HFFc6 (cell line): ENCODE measurements at places on chromosomes 12 and 14. TPM values are rescaled to one million over a fixed set of nuclear protein-coding genes. Genes with fewer than 3 reads are reported as not detected.

Gene HOXC10
- total RNA-seq, result 0.27 to 1.3 TPM in 2 of 3 replicates, not detected in the other

Gene B4GALNT3
- not detected in 3 replicates for total RNA-seq

Gene ATG101
- 62.1 to 70.0 TPM (median 64.2 TPM) in 3 replicates for total RNA-seq

Gene TAS2R13
- 0.17 to 0.23 TPM in 2 of 3 replicates, not detected in the other for total RNA-seq

Gene MDGA2
- not detected in 3 replicates for total RNA-seq

Gene CEP83
- 6.4 to 8.8 TPM (median 6.6 TPM) in 3 replicates for total RNA-seq

Gene TAS2R31
- total RNA-seq, result 0.53 to 0.77 TPM (median 0.56 TPM) in 3 replicates

DNA sequence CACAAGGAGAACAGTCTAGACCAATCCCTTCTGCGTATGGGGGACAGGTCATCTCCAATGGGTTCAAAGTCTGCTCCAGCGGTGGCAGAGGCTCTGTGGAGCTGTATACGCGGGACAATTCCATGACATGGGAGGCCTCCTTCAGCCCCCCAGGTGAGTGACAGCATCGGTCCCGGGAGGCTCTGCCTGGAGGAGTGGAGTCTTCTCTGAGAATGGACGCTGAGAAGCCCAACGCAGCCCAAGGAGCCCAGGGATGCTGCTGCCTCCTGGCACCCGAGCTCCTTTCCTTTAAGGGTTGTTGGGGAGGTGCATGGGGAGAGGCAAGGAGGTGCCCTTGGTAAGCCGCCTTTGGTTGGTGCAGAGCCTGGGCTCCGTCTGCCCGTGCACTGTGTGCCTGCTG, 28.2 kb downstream of the ADGRD1 start:
- no peaks in the 10 kb centered on the region; the same call in 1 of the 2 replicates for H3K27me3 ChIP-seq
- no peaks in the 10 kb centered on the region for H3K4me1 ChIP-seq
- DNase-seq, result no peak

DNA sequence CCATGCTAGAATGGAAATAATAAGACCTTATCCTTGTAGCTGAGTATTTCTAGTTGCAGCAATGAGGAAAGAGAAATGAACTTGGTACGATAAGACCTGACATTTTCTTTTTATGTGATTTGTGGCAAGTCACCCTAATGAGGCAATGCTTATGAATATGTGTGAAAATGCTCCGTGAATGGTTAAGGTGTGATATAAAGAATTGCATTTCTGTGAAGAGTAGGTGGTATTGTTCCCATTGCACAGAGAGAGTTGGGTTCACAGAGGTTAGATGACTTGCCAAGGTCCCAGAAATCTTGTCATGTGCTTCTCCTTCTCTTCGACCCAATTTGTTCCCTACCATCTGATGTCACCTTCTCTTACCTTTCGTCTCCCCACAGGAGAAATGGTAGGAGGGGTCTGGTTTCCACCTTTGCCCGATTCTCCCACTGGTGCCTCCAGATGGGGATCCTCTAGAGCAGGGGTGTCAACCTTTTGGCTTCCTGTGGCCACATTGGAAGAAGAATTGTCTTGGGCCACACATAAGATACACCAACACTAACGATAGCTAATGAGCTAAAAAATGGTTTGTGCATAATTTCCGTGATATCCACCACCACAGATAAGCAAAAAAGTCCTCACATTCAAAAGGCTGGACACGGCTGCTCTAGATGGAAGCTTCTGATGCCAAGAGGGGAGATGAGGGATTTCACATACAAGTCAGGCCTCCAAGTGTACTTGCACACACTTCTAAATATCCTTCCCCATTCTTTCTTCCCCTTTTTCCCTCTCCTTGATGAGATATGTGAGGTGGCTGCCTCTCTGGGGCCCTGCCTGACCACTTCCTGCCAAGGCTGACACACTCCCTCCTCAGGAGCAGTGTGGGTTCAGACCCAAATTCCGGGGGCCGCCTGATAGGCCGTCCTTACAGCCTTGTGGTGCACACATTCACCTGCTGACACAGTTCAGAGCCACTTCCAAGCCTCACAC, 96.1 kb downstream of the PLXNC1 start:
- H3K27ac ChIP-seq, result no peak overlapping the region
- no peaks in the 10 kb centered on the region for H3K4me1 ChIP-seq
- DNase-seq, result no peak
- H3K36me3 ChIP-seq, result no peaks in the 10 kb centered on the region
- H3K4me3 ChIP-seq, result no peak overlapping the region

GRCh38 chr14:57246933-57247657, 21.6 kb downstream of the EXOC5 start:
- peaks cover 70% of the 10 kb centered on the region for H3K4me1 ChIP-seq
- H3K36me3 ChIP-seq, result peaks cover 36% of the 10 kb centered on the region
- H3K27me3 ChIP-seq, result no peaks in the 10 kb centered on the region
- H3K4me3 ChIP-seq, result peak overlapping the region; percentile 57
- H3K27ac ChIP-seq, result peak overlapping the region; percentile 80

DNA sequence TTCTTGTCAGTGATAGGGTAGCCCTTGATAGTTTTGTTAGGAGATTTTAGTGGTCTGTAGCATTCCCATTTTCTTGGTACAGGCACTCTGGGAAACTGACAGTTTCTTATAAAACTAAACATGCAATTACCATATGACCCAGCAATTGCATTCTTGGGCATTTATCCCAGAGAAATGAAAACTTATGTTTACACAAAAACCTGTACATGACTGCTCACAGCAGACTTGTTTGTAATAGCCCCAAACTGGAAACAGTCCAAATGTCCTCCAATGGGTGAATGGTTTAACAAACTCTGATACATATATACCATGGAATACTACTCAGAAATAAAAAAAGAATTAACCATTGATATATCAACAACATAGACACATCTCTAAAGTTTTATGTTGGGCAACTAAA, 75.5 kb downstream of the BORCS5 start:
- H3K36me3 ChIP-seq, result peaks cover 13% of the 10 kb centered on the region
- peaks cover 56% of the 10 kb centered on the region for H3K4me1 ChIP-seq
- H3K4me3 ChIP-seq, result no peak overlapping the region
- peak overlapping the region; percentile 23; the same call in 1 of the 2 replicates for H3K27ac ChIP-seq

DNA sequence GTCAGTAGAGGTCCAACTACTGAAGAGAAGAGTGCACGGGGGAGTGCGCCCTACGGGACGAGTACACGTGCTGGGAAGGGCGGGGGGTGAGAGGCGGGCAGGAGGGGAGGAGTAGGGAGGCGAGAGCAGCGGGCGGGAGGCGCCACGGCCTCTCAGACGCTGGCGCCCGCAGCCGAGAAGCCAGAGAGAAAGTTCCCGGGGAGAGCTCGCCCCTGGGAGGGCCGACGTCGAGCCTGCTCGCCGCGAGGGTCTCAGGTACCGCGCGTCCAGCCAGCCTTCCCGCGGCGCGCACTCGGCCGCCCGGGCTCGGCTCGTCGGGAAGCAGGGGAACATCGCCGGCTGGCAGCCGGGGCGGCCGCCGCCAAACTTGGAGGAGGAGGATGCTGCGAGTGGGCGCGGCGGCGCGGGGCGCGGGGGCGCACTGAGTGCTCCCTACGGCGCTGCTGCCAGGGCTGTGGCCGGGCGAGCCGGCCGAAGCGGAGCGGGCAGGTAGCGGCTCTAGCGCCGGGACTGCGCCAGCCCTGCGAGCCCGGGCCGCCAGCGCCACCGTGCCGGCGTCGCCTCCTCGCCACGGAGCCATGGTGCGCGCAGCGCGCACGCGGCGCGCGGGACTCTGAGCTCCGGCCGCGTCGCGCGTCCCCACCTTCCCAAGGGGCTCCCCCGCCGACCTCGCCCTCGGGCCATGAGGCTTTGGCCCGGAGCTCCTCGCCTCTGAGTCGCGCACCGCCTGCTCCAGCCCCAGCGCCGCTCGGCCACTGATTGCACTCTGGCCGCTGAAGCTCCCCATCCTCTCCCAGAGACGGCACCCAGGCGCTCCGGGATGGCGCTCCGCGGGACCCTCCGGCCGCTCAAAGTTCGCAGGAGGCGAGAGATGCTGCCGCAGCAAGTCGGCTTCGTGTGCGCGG, at the start of gene SLC24A4:
Gene SLC24A4, plus strand, starts transcription at position 155 of the 905 bp plus-strand sequence. Its CDS starts 666 bp downstream, at position 821.
- H3K27ac ChIP-seq, result no peak within 1 kb of the TSS
- H3K4me1 ChIP-seq, result no peaks in the 10 kb centered on the region
- no peak for DNase-seq
- no peak within 1 kb of the TSS for H3K4me3 ChIP-seq
- H3K27me3 ChIP-seq, result peaks cover 64% of the 10 kb centered on the region

- H3K27me3 ChIP-seq, result peaks cover 31% of the 10 kb centered on the region
- no peak for DNase-seq
- H3K4me3 ChIP-seq, result no peak overlapping the region
- H3K4me1 ChIP-seq, result no peaks in the 10 kb centered on the region; the same call in 1 of the 2 replicates
- H3K36me3 ChIP-seq, result no peaks in the 10 kb centered on the region
Measured at GRCh38 chr14:21317398-21317797, 37.5 kb downstream of the RPGRIP1 start.

DNA sequence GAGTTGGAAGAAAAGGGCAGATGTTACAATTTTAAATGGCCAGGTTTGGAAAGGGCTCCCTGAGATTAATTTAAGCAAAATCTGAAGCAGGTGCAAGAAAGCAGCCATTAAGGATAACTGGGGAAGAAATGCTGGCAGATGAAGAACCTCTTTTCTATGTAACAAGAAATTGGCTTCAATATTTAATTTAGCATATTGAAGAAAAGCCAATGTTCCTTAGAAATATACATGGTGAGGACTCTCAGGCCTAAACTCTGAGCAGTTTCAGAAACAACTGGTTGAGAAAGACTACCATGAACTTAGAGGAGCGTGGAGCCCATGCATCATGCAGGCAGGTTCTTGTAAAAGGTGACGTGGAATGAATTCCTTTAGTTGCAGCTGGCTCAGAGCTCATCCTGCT, 152.8 kb downstream of the LRIG3 start:
- no peak overlapping the region for H3K27ac ChIP-seq
- peaks cover 1% of the 10 kb centered on the region; the same call in 1 of the 2 replicates for H3K27me3 ChIP-seq
- no peak for DNase-seq

DNA sequence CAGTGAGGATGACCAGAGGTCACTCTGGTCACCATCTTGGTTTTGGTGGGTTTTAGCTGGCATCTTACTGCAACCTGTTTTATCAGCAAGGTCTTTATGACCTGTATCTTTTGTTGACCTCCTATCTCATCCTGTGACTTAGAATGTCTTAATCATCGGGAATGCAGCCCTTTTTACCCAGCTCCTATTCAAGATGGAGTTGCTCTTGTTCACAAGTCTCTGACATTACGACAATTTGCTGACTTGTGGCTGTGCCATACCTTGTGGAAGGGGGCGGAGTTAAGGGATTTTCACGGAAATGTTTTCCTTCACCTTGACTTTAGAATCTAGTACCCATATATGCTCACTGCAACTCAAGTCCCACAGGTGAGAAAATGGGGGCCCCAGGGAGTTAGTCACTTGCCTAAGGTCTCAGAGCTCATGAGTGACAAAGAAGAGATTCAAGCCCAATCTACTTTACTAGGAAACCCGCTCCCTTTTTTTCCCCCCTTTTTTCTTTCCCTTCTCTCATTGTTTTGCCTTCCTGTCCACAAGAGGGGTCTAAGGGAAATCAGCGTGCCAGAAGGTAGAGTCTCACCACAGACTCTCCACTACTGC, 2.7 kb upstream of the MAP1LC3B2 start:
- no peak overlapping the region for H3K4me3 ChIP-seq
- no peaks in the 10 kb centered on the region for H3K36me3 ChIP-seq
- peaks cover 2% of the 10 kb centered on the region; the same call in 1 of the 2 replicates for H3K27me3 ChIP-seq
- no peak for DNase-seq
- H3K27ac ChIP-seq, result no peak overlapping the region

DNA sequence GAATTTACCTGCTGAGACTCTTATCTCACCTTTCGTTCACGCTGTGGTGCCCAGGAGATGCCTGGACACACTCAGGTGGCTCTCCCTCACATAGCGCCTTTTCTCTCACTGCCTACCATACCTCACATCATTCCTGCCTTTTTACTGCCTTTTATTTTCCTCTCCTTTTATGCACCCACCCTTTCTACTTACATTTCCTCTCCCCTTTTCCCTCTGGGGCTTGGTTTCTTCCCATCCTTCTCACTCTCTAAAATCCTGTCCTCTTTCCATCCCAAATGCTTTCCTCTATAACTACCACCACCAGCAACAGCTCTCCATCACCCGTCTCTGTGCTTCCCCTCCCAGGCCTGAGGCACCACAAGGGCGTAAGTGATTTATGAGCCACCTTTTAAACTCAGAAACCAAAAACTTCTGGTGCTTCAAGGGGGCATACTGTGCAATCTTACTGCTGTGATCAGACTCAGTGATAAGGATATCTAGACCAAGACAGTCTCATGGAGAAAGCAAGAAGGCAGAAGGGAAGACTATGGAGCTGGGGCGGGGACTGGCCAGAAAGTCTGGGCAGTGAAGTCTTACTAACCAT, 32.7 kb upstream of the SMUG1 start:
- no peak overlapping the region for H3K4me3 ChIP-seq
- H3K4me1 ChIP-seq, result peaks cover 23% of the 10 kb centered on the region
- no peak for DNase-seq
- H3K36me3 ChIP-seq, result no peaks in the 10 kb centered on the region
- peaks cover 5% of the 10 kb centered on the region for H3K27me3 ChIP-seq

DNA sequence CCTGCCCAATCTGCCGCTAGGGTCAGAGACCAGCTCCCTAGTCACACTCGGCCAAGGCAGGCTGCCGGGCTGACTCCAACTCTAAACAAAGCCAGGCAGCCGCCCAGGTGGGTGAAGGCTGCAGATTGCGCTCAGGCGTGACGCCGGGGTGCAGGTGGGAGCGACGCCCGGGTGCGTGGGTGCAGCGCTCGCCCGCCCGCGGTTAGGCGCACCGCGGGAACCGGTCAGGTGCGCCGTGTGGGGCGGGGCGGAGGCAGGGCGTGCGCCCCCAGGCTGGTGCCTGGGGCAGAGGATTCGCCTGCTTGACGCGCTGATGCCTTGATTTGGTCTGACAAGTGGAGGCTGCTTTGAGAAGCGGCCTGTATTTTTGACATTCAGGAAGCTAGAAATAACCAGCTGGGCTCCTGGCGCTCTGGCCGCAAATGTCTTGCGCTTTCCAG, 126.7 kb upstream of the HIF1A start:
- no peaks in the 10 kb centered on the region for H3K36me3 ChIP-seq
- DNase-seq, result no peak
- no peak overlapping the region for H3K27ac ChIP-seq

DNA sequence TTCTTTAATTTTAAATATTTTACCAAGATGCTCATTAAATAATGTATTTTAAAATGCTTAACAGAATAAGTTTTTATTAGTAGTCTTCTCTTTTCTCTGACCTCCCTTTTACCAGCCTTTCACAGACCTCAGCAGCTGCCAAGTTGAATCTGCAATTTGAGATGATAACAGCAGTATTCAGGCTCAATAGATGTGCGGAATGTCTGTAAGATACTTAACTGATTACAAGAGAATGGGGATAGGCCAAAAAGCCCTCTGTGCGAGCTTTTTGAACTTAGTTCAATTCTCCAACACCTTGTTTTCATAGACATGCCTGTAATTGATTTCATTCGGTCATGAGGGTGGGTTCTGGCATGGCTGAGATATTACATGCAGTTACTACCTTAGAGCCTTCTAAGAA, 277.2 kb downstream of the TMTC2 start:
- no peaks in the 10 kb centered on the region for H3K27me3 ChIP-seq
- DNase-seq, result no peak
- H3K27ac ChIP-seq, result no peak overlapping the region
- no peaks in the 10 kb centered on the region for H3K36me3 ChIP-seq
- no peak overlapping the region for H3K4me3 ChIP-seq

- no peak for DNase-seq
- H3K27ac ChIP-seq, result peak overlapping the region; percentile 53
- H3K27me3 ChIP-seq, result peaks cover 7% of the 10 kb centered on the region
- H3K4me1 ChIP-seq, result peaks cover 24% of the 10 kb centered on the region
Measured at GRCh38 chr12:51923506-51924365, 16.4 kb downstream of the ACVRL1 start.
